ENCODE measurements at places on chromosomes 6 and 20.

DNA sequence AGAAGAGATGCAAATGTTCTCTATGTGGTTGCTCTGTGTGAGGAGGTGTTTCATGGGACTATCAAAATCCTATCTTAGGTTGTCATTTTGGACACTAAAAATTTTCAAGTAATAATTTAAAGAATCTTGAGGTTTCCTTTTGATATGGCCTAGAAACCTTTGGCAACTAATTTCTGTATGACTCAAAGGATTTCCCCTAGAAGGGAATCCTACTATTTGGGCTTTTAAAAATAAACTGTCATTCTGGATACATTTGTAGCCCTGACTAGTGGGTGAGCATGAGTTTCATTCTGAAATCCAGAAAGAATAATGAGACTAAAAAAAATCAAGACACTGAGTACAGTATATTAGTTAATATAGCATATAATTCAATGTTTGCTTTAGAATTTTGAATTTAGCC is 25.5 kb upstream of the RAB23 start:
- DNase-seq: no peak

DNA sequence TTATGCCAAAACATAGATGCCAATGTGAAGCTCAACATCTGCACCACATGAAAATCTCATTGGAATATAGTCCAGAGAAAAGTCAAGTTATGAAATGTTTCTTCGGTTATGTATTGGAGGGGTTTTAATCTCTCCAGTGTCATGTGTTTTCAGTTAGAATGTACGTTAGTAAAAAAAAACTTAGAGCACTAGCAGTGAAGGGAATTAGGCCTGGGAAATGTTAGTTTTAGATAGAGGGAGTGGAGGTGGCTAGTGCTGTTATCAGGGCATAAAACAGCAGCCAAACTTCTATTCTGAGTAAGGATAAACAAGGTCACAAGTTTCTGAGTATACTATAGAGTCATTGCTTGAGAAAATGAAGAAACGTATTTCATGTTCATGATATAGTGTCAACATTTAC is 42.9 kb downstream of the HDGFL1 start:
- no peak for DNase-seq

GRCh38 chr6:105459864-105460263 is 57.0 kb upstream of the PREP start:
- DNase-seq: no peak

DNA sequence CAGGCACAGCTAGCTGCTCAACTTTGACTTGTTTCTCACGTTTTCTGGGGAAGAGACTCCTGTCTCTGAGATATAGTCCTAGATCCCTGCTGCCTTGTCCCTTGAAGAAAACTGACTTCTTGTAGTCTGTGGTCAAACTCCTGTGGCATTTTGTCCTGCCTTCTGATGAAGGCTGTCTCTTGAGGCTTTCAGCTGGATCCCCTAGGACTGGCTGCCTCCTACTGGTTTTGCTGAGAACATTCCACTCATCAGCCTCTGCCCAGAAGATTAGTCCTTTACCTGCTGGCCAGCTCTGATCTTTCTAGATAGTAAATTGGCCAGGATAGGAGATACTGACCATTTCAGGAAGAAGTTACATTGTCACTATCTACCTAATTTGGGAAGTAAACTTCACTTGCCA is 71.9 kb upstream of the CNR1 start:
- no peak for DNase-seq

DNA sequence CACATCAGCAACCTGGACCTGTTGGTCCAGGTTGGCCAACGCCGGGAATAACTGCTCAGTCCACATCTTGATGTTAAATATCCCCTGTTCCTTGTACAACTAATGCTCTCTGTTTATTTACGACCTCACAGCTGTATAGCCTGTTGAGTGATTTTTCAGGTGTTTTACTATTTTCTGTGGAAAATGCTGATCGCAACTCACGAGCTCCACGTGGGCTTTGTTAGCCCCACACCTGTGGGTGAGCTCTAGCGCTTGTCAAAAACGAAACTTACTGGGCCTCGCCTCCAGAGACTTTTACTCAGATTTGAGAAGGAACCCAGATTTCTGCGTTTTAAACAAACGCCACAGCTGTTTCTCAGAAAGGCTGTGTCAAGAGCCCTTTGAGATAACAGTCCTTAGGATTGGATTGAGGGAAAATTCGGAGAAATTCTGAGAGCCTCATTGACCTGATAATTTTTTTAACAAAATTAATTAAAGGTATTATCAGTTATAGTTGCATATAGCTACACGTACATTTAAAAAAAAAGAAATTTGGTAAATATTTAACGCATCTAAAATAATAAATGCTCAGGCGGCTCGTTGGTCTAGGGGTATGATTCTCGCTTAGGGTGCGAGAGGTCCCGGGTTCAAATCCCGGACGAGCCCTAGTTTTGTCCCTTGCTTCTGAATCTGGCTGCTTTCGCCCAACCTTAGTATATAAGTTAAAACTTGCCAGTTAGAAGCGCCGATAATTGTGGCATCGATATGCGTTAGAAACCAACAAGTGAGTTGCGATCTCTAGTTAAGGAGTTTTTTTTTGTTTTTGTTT is 16.7 kb downstream of the HMGN4 start:
- peak; percentile 64 for DNase-seq

DNA sequence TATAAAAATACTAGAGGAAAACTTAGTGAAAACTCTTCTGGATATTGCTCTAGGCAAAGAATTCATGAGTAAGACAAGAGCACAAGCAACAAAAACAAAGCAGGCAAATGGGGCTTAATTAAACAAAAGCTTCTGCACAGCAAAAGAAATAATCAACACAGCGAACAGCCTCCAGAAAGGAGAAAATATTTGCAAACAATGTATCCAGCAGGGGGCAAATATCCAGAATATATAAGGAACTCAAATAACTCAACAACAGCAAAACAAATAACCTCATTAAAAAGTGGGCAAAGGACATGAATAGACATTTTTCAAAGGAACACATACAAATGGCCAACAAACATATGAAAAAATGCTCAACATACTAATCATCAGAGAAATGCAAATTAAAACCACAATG is 17.1 kb upstream of the HECA start:
- no peak for DNase-seq

- DNase-seq: no peak
Observed at GRCh38 chr6:12007473-12007872, 4.6 kb upstream of the HIVEP1 start.

- DNase-seq: no peak
Observed at GRCh38 chr6:5632348-5632935, 371.1 kb downstream of the FARS2 start.
